ENCODE measurements at places on chromosomes 6 and 20. TPM values are rescaled to one million over a fixed set of nuclear protein-coding genes. Genes with fewer than 3 reads are reported as not detected.

SNX21 gene
- 13.3 TPM for total RNA-seq

BEND3 gene
- total RNA-seq, result 3.7 TPM

ADTRP gene
- 0.58 TPM for total RNA-seq

FNDC11 gene
- 0.20 TPM for total RNA-seq

RBBP8NL gene
- total RNA-seq, result 0.14 TPM

HSPA1L gene
- total RNA-seq, result 1.1 TPM

PTK6 gene
- total RNA-seq, result 0.18 TPM

TSBP1 gene
- not detected for total RNA-seq

PPIL6 gene
- 1.7 TPM for total RNA-seq

SGK2 gene
- 0.64 TPM for total RNA-seq

HUS1B gene
- total RNA-seq, result 1.3 TPM

IFNGR1 gene
- total RNA-seq, result 42.3 TPM

JPH2 gene
- total RNA-seq, result 18.1 TPM

MEP1A gene
- not detected for total RNA-seq

PRRT1 gene
- 0.67 TPM for total RNA-seq

SYTL3 gene
- 1.2 TPM for total RNA-seq

CDC25B gene
- 8.8 TPM for total RNA-seq

BMP5 gene
- 0.19 TPM for total RNA-seq

EPHA7 gene
- 0.82 TPM for total RNA-seq

SNAP91 gene
- 0.24 TPM for total RNA-seq

RBM12 gene
- total RNA-seq, result 88.4 TPM

C4A gene
- total RNA-seq, result 3.8 TPM

SIRPA gene
- total RNA-seq, result 35.5 TPM

Data from astrocyte (in vitro differentiated cells and primary cell).